Fibroblast of gingiva (primary cell): ENCODE measurements at places on chromosomes 5 and 9.

DNA sequence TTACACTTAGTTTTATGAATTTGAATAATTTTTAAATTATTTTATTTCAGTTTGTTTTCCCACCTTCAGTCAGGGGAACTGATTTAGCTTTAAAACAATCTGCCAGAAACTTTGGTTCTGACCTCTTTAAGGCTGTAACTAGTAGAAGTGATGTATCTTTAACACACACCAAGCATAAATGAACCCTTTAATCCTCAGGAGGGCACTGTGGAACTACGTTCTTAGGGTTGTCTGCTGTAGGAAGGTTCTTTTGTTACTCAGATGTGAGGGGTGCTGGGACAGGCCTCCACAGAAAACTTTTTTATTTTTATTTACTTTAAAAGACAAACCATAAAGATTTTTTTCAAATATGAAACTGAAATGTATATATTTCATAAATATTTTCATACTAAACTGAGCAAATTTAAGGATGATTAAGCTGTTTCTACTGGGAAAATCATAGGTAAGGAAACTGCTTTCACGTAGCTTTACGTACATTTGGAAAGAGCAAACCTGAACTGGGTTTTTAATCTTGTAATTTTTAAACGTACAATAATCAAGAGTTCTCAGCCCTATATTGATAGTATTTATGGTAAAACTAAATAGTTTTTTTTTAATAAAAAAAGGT is 5.3 kb downstream of the KLF4 start:
- peak; percentile 82 for DNase-seq

DNA sequence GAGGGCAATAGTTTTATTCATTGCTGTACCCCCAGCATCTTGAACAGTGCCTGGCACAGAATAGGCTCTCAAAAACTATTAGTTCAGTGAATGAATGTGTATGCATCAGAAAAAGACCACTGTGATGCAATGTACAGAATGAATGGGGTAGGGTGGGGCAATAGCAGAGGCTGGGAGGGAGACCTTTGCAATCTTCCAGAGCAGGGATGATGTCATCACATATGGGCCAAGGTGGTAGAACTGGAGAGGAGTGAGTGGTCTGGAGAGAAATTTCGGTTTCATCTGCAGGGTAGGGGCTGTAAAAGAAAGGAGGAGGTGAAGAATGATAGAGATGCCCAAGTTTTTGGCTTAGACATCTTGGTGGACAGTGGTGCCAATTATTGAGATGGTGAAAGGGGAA is 23.4 kb upstream of the ARAP3 start:
- DNase-seq, result no peak

DNA sequence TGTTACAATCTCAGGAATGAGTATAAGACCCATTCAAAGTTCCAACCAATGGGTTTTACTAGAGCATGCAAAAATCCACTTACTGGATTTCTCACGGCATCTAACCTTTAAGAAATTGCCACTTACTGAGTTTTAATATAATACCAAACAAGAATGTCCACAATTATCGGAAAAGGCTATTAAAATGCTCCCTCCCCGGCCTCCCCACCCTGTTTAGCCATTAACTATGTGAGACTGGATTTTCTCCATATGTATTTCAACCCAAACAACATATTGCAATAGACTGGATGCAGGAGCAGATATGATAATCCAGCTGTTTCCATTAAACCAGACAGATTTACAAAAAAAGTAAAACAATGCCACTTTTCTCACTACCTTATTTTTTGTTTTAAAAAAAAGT is 4.1 kb downstream of the AGTPBP1 start:
- no peak for DNase-seq

GRCh38 chr5:106833517-106833916 is 837.2 kb downstream of the EFNA5 start:
- no peak for DNase-seq

DNA sequence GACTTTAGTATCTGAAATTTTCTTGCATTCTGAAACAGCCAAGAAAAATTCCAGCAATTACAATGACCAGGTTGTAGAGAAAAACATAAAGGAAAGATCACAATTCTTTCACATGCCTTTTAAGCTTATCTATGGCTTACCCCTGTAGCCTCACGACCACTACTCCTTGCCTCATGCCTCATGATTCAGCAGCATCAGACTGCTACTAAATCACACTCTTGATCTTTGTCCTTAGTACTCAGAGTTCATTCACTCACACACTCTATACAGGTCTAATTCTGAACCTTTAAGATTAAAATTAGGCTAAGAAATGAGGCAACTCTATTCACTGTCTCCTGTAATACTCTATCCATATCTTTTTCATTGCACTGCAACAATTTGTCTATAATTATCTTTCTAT is 415.1 kb downstream of the MLLT3 start:
- no peak for DNase-seq

DNA sequence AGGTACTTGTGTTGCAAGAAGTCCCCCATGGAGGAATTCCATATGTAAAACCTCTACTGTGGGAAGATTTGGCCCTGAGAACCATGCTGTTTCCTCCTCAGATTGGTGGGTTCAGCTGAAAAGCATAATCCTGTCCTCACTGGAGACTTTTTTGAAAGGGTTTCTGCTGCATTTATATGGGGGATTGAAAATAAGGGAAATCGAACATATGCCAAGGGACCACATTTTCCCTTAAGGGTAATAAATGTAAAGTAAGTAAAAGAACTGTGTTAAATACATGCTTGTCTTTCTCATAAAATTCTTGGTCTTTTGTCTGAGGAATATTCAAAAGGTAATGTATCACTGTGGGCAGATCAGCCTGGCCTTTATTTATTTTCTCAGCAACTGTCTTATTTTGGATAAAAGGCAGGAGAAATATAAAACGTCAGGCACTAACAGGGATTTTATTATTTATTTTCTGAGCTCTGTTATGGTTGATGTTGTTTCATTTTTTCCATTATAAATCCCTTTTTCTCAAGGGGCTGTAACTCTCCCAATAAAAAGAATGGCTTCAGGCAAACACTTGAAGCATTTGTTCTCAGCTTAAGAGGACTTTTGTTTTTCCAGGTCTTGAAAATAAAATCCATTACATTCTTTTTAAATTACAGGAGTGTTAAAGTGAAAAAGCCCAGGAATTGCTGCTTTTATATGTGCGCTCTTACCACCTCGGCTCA is 131.4 kb downstream of the FGF10 start:
- DNase-seq, result no peak

GRCh38 chr5:116502138-116502537 is 72.5 kb downstream of the SEMA6A start:
- no peak for DNase-seq

- DNase-seq, result peak; percentile 6
Observed at GRCh38 chr9:3458806-3459475, 66.9 kb downstream of the RFX3 start.

GRCh38 chr5:38022631-38023030 is 182.8 kb upstream of the GDNF start:
- no peak for DNase-seq
